ENCODE measurements at places on chromosomes 3 and 15. TPM values are rescaled to one million over a fixed set of nuclear protein-coding genes. Genes with fewer than 3 reads are reported as not detected.

The ALG1L2 gene
- total RNA-seq, result not detected

The DUOXA1 gene
- total RNA-seq, result 0.03 TPM

The TLR9 gene
- not detected for total RNA-seq

The C3orf20 gene
- 0.02 TPM for total RNA-seq

The ADAMTS9 gene
- total RNA-seq, result 0.73 TPM

The PLEKHO2 gene
- 5.9 TPM for total RNA-seq

All from A549 treated with dexamethasone at 1 μM for 4 hours (cell line).